Stimulated activated CD8-positive, alpha-beta memory T cell treated with anti-CD3 and anti-CD28 coated beads, Interleukin-2, amount 100 ng/mL, for 1 hour (primary cell): ENCODE measurements at places on chromosomes 5 and 9.

GRCh38 chr9:111114486-111114885, 76.2 kb upstream of the LPAR1 start:
- no peak for DNase-seq

- DNase-seq = no peak
Observed at GRCh38 chr5:130061746-130062145, 157.5 kb downstream of the CHSY3 start.

DNA sequence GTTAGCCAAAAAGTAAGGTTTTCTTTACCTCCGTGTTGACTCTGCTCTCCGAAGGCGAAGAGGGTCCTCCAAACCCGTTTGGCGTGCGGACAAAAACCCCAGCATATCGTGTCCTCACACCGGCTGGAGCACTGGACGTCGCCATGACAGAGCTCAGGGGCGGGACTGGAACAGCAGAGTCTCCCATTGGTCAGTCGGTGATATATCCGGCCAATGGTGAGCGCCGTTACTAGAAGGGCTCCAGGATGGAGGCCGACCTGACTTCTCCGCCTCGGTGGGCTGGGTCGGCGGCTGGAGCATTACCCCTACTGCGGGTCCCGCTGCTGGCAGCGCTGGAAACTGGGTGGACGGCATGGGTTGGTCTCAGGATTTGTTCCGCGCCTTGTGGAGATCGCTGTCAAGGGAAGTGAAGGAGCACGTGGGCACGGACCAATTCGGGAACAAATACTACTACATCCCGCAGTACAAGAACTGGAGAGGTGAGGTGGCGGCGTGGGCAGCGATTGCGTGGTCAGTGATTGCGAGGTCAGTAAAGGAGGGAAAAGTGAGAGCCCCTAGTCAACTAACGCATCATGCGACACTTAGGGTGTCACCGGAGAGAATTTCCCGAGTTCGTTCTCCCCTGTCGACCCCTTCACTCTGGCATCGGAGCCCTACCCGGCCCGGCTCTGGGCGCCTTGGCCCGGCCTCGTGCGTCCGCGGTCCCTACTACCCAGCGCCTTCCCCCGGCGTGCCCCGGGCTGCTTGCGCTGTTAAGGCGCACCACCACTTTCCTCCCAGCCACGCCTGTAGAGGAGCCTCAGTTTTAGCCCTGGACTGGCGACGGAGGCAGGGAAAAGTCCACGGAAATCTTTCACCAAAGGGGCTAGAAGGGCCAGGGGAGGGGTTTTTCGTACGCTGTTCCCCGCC, at the start of the genes ERCC8 and NDUFAF2:
TSS of gene ERCC8 (minus strand) at position 167 of the 909 bp plus-strand sequence. CDS start at position 105, 62 bp downstream.
TSS of gene NDUFAF2 (plus strand) at position 302 of the 909 bp plus-strand sequence. CDS start at position 353, 51 bp downstream.
- peak; percentile 79 for DNase-seq

- DNase-seq = no peak
Observed at GRCh38 chr9:76311537-76311936, 82.7 kb downstream of the RFK start.

DNA sequence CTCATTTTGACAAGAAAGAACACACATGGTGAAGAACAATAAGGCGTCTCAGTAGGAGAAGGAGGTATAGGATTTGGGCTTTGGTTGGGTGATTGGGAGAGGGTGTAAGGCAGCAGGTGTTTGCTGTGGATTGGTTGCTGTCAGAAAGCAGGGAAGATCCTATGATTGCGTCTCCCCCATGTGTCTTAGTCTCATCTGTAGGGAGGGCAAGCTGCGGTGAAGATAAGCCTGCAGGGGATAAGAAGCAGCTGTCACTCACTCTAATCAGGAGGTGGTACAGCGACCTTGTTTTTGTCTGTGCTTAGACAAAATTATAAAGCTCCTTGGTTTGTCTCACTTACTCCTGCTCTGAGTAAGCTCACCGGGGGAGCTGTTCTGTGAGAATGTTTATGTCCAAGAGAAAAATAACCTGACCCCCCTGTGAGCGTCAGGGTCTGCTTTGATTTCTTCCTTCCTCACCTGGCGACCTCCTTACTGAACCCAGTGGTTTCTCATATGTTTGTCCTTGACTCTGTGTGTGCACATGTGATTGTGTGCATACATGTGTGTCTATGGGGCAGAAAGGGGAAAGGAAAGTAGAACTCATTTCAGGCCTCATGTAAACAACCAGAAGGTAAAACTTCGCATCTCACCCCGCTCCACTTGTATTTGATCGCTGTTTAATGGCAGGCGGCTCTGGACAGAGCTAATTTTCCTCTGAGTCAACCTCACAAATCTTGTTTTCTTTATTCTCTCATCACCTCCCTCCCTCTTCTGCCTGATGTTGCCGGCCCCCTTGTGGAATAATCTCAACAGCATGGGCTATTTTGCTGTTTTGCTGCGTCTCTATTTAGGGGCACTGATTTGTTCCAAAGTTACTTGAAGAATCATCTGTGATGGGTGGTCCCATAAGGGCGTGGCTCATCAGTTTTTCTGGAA, 105.6 kb downstream of the TENT4A start:
- no peak for DNase-seq

- no peak for DNase-seq
Observed at GRCh38 chr5:85910335-85910734, 707.4 kb upstream of the COX7C start.

GRCh38 chr5:13591621-13592020, 352.9 kb downstream of the DNAH5 start:
- no peak for DNase-seq

GRCh38 chr5:168126606-168127005, 164.8 kb upstream of the WWC1 start:
- no peak for DNase-seq

DNA sequence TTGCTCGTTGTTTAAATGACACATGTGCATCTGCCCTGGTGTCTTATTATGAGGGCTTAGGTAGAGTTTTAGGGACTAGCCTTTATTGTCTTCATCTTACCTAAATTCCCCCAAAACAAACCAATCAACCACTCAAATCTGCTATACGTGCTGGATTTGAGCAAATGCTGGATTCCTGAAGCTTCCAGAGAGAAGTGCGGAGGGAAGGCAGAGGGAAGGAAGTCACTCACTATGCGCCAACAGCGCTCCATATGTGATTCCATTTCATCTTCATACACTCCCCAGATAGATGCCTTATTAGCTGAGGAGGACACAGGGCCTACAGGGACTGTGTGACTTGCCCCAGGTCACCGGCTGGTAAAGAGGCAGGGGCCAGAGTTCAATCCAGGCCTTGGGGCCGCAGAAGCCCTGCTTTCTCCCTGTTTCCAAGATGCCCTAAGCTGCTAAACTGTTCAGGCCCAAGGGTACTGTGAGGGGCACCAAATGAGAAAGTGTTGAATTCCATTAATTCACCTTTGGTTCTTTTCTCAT, 63.5 kb downstream of the OTULIN start:
- no peak for DNase-seq

DNA sequence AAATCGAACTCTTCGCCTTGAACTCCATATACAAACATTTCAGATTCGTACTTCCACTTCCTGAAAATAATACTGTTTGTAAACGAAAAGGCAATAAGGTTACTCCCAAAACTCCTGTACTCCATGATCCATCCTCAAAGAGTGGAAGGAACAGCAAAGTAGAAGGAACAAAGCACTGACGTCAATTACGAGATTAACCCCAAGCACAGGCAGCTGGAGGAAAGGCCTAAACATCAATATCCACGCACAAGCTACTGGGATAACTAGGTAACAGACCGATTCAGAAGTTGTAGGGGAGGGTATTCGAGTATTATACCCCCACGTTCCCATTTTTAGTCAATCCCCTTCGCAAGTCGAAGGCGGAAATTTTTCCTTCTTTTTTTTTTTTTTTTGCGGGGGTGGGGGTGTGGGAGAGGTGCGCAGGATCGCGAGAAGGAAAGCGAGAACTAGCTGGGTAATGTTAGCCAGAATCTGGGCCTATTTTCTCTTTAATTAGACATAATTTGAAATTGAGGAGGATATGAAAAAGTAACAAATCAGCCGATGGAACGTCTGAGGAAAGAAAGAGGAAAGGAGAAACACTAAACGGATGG, 909 bp downstream of the AFF4 start:
- no peak for DNase-seq

- no peak for DNase-seq
Observed at GRCh38 chr5:95440825-95441224, 49.7 kb downstream of the FAM81B start.

- DNase-seq = no peak
Observed at GRCh38 chr9:108565651-108566378, 290.0 kb downstream of the ACTL7B start.

DNA sequence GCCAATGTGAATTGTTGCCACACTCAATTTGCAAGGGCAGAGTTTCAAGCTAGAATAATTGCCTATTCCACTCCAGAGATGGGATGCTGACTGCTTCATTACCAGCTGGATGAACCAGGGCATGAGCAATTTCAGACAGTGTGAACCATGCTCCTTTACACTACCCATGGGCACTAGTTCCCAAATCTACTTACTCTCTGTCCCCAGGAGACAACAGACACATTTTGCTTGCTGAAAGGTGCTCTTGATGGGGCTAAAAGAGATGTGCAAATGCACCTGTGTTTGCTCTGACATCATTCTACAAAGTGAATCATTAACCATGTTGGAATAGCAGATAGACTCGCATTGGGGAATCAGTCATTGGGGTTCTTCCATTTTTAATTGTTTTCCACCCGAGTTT, 522.3 kb upstream of the NUDT12 start:
- DNase-seq = no peak

DNA sequence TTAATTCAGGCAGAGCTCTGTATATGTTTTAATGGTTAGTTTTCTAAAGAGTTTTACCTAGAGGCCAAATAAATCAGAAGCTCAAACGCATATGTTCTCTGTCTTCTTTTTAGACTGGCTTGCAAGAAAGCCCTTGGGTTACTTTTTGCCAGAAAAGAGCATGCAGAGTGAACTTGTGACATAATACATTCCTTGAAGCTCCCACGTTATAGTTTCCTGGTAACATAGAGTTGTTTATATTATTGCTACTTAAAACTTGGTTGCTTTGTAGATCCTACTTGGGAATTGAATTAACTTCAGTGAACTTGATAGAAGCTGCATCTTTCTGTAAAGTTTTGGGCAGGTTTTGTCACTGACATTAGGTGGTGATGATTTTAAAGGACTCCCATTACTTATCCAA, 102.9 kb downstream of the C9orf152 start:
- DNase-seq = no peak

DNA sequence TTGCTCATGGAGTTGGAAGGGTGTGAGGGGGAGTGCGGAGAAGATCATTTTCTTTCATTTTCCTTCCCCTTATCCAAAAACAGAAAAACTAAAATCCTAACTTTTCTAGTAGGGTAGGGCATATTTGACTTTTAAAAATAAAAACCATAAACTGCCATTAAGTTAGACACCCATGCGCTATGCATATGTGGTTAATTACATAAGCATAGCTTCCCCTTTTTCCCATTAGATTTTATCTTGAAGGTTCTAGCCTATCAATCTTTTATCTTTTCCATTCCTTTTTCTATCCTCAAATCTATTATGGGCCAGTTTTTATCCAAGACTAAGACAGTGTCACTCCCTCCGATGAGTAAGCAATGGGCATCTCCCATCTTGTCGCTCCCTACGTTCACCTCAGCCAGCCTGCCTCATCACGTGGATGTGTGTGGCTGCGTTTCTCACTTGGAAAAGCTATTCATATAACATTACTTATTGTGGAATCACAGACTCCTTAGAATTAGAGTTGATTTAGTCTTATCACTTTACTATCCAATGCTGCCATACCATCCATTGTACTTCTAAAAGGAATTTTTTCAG, 49.2 kb downstream of the PCSK5 start:
- DNase-seq = no peak

DNA sequence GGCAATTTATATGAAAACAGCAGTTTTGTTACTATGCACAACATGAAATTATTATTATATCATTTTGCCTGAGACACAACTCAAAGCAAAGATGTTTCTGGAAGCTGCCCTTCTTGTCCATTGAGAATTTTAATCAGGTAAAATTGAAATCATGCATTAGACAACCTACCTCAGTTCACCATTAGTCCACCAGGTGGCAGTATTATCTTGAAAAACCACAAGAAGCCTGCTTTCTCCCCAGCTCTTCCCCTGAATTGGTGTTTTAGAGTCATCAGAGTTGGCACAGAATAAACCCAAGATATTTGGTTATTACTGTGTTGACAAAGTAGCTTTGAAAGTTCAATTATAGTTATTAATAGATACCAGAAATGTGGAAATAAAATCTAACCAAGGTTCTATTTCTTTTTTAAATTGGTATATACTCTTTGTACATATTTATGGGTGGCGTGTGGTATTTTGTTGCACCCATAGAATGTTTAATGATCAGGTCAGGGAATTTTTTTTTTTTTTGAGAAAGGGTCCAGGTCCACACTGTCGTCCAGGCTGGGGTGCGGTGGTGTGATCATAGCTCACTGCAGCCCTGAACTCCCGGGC, 25.7 kb downstream of the UTP15 start:
- DNase-seq = no peak

GRCh38 chr9:36781533-36781932, 208.8 kb downstream of the MELK start:
- no peak for DNase-seq

DNA sequence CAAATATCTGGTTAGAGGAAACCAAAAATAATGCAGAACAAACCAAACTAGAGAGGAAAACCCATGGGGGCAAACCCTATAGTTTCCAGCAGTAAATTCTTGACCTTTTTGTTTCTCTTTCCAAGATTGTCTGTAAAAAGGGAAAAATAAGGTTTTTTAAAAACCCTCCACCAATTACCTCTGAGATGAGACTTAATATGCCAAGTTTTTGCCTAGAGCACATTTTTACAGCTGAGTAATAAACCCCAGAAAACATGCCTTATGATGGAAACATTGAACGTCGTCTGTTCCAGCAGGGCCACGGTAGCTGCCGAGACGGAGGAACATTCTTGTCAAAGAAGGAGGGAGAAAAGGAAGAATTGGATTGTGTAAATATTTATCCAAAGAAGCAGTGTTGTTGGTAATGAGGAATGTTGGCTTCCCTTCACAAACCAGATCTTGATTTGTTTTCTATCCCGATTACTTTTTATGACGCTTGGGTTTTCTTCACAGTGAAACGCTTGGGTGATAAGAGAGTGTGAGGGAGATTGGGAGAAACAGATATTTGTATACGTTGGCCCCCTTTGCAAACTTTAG, 17.3 kb upstream of the MSX2 start:
- no peak for DNase-seq

DNA sequence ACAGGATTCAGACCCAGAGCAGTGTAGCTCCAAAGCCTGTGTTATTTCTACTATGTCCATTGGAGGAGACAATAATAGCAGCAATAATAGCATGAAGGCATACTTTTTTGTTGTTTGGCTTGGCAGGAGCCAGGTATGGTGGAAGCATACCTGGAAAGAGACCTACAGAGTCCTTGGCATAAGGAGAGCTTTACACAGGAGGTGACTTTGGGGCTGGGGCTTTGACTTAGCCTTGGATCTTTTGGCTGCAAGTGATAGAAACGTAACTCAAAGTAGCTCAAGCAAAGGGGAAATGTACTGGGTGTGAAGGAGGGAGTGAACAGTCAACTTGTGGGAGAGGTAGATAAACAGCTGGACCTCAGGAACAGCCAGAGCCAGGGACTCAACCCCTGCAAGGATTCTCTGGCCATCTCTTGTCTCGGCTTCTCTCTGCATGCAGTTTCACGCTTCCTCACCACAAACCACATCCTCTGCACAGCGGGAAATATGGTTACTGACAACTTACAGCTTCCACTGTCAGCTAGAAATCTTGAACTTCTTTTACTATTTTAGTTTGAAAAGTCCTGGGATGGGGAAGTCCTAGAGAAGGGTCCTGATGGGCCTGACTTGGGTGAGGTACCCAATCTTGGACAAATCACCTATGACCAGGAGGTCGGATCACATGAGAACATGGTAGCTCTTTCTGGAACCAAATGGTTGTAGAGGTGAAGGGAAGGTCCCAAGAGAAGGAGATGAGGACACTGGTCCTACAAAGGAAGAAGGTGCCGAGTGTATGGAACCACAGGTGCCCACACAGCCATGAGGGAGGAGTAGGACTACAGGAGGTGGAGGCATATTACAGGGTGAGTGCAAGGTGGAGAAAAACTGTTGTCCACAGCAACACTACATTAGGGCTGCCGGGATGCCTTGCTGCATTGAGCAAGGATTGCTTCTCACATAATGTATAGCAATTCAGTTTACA, 47.0 kb upstream of the TGFBR1 start:
- DNase-seq = peak; percentile 43
